ENCODE measurements at places on chromosomes 7 and 10. TPM values are rescaled to one million over a fixed set of nuclear protein-coding genes. Genes with fewer than 3 reads are reported as not detected.

- no peak for DNase-seq
Measured at GRCh38 chr10:5975641-5976473, 1.5 kb downstream of the IL15RA start.

- no peak for DNase-seq
Measured at GRCh38 chr7:100675105-100675451, 1.5 kb downstream of the GNB2 start.

Gene NKX1-2
- not detected for polyA plus RNA-seq

GRCh38 chr7:40873248-40873647 is 738.4 kb downstream of the SUGCT start:
- DNase-seq, result no peak

- no peak for DNase-seq
Measured at GRCh38 chr7:16801111-16801542, 3.7 kb downstream of the AGR2 start.

Gene PCLO
- polyA plus RNA-seq, result 6.2 TPM

- no peak for DNase-seq
Measured at GRCh38 chr10:91665842-91666241, 33.0 kb upstream of the PPP1R3C start.

GRCh38 chr10:50373821-50374501 is 122.6 kb upstream of the ASAH2 start:
- no peak for DNase-seq

- peak; percentile 67 for DNase-seq
Measured at GRCh38 chr10:63573068-63573697, 52.0 kb downstream of the REEP3 start.

Gene PNLIP
- polyA plus RNA-seq, result not detected

- DNase-seq, result no peak
Measured at GRCh38 chr7:151020231-151020630, 4.1 kb downstream of the ATG9B start.

DNA sequence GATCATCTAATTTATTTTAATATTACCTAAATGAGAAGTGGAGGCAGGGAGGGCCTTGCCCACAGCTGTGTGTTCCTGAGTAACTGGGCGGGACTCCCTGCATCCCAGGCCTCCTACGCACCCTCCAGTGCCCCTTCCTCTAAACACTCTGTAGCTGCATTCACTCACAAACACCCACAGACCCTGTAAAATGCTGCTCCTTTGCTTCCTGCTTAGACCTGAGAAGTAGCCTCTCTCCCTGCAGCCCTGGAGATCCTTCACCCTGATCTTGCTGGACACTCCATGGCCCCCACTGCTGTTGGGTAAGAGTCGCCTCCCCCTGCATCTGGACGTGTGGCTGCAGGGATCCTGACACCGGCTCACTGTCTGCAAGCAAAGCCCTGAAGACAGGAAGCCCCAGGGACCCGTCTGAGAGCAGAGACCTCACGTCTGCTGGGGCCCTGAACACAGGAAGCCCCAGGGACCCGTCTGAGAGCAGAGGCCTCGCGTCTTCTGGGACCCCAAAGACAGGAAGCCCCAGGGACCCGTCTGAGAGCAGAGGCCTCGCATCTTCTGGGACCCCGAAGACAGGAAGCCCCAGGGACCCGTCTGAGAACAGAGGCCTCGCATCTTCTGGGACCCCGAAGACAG is 589.8 kb downstream of the DNAJB6 start:
- no peak for DNase-seq

DNA sequence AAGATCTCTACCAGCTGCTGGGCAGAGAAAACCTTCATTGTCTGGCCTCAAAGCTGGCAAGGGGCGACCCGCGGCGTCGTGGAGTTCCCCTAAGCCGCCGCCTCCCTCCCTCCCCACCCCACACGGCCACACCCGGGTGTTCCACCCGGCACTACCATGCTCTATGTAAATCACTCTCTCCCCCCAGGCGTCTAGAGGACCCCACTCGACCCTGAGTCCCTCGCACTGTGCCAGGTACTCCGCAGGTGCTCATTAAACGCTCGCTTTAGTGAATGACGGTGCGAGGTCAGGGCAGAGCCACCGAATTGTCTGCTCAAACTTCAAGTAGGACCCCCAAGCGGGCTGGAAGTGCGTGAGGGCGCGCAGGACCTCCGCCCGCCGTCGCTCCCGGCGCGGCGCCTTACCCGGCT is 628 bp downstream of the PARP12 start:
- no peak for DNase-seq

Gene GAD2
- not detected for polyA plus RNA-seq

Gene CFAP46
- 3.8 TPM for polyA plus RNA-seq

DNA sequence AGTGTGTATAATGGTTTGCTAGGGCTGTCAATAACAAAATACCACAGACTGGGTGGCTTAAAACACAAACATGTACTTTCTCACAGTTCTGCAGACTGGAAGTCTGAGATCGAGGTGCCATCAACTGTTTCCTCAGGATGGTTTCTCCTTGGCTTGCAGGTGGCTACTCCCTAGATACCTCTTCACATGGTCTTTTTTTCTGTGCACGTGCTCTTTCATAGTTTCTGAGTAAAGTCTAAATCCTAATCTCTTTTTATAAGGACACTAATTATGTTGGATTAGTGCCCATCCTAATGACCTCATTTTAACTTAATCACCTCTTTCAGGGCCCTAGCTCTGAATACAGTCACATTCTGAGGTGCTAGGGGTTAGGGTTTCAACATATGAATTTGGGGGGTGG is 65.9 kb downstream of the AMPH start:
- no peak for DNase-seq

Gene OR6V1
- not detected for polyA plus RNA-seq

Gene C1GALT1
- polyA plus RNA-seq, result 13.6 TPM

Gene SLC39A12
- polyA plus RNA-seq, result 0.12 TPM

- DNase-seq, result no peak
Measured at GRCh38 chr7:124275411-124275810, 242.5 kb upstream of the TMEM229A start.

Gene ASIC3
- polyA plus RNA-seq, result 4.2 TPM

Gene PALS2
- 9.3 TPM for polyA plus RNA-seq
